GM23338 (cell line): ENCODE measurements at places on chromosomes 3 and 15.
A peak's percentile ranks its signal among the peaks of the same experiment; 100 is the strongest.

- no peak overlapping the region for H3K27ac ChIP-seq
- no peak for DNase-seq
- no peaks in the 10 kb centered on the region for H3K27me3 ChIP-seq
Observed at GRCh38 chr15:49412797-49413196, 10.2 kb upstream of the FGF7 start.

GRCh38 chr3:73073091-73073707 lies 11.7 kb downstream of the EBLN2 start:
- DNase-seq: no peak
- peaks cover 19% of the 10 kb centered on the region for H3K4me1 ChIP-seq
- H3K27me3 ChIP-seq: no peaks in the 10 kb centered on the region
- H3K4me3 ChIP-seq: no peak overlapping the region

DNA sequence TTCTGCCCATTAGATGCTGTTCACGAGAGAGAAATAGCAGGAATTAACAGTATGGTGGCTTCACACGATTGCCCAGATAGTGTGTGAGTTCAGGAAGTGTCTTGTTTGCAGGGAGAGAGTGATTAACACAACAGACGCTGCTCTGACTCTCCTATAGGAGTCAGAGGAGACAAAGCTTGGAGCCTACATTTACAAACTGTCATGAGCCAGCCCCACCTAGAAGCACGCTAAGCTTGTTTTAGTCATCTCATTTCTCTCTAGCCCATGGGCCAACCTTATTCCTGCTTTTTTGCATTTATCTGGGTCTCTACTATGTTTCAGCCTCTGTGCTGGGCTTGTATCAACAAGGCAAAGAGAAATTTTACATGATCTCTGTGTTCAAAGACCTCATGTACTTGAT lies 128.3 kb upstream of the BFSP2 start:
- no peaks in the 10 kb centered on the region for H3K27me3 ChIP-seq
- peak overlapping the region; percentile 55; the same call in 1 of the 2 replicates for H3K27ac ChIP-seq
- DNase-seq: peak; percentile 43
- no peak overlapping the region for H3K4me3 ChIP-seq

GRCh38 chr3:167777356-167777755 lies 41.8 kb downstream of the SERPINI1 start:
- H3K27ac ChIP-seq: no peak overlapping the region
- DNase-seq: no peak
- no peaks in the 10 kb centered on the region for H3K27me3 ChIP-seq
- H3K36me3 ChIP-seq: no peaks in the 10 kb centered on the region

DNA sequence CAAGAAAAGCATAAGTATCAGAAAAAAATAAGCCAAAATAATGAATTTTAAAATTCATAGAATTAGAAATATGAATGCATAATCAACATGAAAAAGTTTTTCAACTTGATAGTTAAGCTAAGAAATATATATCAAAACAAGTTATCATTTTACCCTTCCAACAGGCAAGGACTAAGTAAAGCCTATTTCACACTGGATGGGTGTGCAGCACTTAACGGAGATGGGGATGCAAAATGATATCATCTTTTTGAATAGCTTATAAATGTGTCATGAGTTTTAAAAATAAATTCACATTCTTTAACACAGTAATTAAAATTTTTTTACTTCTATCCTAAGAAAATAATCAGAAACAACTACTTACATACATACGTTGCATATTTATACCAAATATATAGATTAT lies 20.9 kb downstream of the PIK3R4 start:
- H3K27me3 ChIP-seq: no peaks in the 10 kb centered on the region
- H3K4me1 ChIP-seq: peaks cover 3% of the 10 kb centered on the region; the same call in 1 of the 2 replicates
- H3K4me3 ChIP-seq: no peak overlapping the region
- H3K36me3 ChIP-seq: peaks cover 3% of the 10 kb centered on the region; the same call in 1 of the 2 replicates
- no peak for DNase-seq
- H3K27ac ChIP-seq: no peak overlapping the region
